ENCODE measurements at places on chromosomes 11 and 22.

GRCh38 chr11:126254819-126255218, 13.9 kb downstream of the SRPRA start:
- DNase-seq = no peak

GRCh38 chr11:76658231-76658630, 12.3 kb downstream of the LRRC32 start:
- no peak for DNase-seq

GRCh38 chr11:33894398-33894746, 2.5 kb upstream of the LMO2 start:
- DNase-seq = no peak

- no peak for DNase-seq
Observed at GRCh38 chr11:110509472-110509871, 79.7 kb downstream of the FDX1 start.

GRCh38 chr11:110431051-110431672, 1.4 kb downstream of the FDX1 start:
- DNase-seq = peak; percentile 21

DNA sequence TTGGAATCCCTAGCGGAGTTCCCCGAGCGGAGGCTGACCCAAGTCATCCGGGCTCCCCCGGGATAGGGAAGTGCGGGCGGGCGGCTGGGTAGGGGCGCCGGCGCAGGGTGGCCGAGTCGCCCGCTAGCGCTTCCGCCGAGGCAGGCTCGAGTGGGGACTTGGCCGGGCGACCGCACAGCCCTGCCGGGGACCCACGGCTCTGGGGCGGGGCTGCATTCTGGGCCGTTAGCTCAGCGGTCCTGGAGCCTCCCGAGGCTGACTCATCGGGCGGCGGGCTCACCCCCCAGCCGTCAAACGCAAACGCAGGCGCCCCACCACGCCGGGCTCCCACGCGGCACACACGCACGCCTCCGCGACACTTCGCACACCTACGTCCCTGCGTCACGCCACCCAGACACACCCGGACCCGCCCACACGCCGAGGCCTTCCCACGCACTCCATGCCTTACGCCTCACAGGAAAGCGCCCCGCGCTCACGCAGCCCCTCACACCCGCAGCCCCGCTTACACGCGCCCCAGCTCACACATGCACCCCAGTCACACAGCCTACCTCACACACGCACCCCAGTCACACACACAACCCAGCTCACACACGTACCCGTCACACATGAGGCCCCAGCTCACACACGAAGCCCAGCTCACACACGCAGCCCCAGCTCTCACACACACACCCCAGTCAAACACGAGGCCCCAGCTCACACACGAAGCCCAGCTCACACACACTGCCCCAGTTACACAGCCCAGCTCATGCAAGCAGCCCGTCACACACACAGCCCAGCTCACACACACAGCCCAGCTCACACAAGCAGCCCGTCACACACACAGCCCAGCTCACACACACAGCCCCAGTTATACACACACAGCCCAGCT, 1.2 kb downstream of the PHLDB1 start:
- peak; percentile 59 for DNase-seq

DNA sequence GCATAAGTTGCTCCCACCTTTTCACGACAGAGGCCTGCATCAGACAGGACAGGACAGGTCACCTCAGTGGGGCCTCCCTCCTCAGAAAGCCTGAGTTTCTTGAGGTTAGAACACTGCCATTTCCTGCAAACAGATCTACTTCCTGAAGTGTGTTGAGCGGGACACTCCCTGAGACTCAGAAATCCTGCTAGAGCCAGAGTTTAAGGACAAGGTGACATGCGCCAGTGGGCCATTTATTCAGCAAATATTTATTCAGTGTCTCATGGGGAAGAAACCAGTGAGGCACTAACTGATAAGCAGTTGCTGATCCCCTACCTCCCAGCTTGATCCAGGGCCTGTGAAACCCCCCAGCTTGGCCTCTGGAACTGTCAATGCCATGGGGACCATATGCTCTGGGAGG, 454.6 kb downstream of the SOX6 start:
- no peak for DNase-seq

DNA sequence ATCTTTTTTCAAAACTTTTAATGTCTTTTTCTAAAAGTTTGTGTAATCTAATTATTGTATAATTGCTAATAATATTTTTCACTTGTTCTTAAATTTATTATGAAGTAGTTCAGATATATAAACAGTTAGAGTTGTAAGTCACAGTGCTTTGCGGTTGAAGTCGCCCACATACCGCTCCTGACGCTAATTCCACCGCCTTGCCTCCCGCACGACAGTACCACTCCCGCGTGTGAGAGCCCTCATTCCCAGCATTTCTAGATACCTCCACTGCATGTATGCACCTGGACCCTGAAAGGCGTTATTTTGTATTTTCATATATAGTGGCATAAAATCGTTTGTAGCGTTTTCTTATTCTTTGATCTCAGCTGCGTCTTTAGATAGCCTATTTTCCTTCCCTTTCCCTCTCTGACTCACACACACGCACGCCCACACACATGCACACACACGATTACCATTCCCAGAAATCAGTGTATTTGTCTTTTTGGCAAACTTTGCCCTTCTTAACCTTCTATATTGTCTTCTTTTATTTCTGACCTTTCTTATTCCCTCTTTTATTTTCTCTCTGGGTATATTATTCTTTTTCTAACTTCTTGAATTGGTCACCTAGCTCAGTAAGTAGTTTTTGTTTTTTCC, 56.4 kb upstream of the PITPNB start:
- DNase-seq = no peak

DNA sequence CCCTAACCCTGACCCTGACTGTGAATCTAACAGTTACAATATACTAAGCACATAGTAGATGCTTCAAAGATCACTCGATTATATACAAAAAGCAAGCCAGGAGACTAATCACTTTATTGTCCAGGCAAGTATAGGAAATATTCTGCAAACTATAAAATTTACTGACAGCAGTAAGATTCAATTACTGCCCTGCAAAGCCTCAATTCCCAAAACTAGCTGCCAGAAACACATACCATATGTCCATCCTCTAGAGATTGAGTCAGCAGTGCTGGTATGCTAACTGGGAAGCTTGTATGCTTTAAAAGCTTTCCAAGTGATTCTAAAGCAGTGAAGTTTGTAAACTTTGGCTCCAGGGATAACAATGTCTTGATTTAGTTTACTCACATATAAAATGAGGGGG, 26.1 kb downstream of the CSTF3 start:
- peak; percentile 62 for DNase-seq

DNA sequence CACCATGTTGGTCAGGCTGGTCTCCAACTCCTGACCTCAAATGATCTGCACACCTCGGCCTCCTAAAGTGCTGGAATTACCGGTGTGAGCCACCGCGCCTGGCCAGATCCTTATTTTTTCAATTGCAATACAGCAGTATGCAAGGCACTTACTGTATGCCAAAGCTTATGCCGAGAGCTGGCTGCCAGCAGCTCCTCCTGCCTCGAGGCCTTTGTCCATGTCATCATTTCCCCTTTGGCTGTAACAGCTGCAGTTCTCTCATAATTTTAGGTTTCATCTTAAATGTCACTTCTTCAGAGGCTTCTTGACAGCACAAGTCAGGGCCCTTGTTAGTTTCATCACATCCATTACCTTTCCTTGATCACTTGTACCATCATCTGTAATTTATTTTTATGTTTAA, 1.5 kb upstream of the SREBF2 start:
- no peak for DNase-seq

DNA sequence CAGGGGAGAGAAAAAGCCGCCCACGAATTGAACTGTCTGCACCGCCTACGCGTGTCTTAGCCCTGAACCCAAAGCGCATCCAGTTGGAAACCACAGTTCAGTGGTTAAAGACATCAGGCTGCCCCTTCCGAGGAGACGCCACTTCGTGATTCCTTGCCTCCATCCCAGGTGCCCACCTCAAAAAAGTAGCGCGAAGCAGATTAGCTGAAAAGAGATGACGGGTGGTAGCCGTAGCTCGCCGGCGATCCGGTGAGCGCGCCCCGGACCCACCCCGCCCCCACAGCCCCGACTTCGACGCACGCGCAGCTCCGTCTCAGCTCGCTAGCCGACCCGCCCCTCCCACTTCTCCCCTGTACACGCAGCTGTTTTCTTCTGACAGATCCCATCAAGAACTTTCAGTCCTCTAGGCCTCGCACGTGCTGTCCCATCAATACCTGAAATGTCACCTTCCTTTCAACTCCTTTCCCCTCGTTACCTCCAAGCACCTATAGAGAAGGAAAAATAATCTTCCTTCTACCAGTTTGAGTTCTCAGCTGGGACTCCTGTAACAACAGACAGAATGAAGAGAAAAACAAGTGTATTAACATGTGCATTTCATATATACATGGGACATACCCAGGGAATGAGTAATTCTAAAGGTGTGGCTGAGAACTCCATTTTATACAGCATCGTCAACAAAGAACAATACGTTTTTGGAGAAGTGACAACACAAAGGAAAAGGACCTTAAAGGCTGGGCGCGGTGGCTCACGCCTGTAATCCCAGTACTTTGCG, 49.5 kb downstream of the OR4D9 start:
- peak; percentile 92 for DNase-seq

DNA sequence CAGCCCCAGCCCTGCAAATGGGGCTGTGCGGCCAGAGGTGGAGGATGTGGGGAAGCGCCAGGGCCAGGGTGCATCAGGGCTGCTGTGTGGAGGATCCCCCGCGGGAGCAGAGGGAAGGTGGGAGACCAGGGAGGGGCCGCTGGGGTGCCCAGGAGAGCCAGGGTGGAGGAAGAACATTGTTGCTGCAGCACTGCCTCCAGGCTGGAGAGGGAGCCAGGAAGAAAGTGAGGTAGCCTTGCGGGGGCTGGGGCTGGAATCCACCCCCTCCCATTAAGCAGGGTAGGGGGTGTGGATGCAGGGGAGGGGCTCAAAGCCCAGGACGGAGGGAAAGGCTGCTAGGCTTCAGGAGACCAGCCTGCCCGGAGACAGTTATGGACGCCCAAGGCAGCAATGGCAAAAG, 15.0 kb downstream of the CABP7 start:
- DNase-seq = no peak

- DNase-seq = peak; percentile 29
Observed at GRCh38 chr11:3036419-3036818, 20.8 kb downstream of the CARS1 start.

DNA sequence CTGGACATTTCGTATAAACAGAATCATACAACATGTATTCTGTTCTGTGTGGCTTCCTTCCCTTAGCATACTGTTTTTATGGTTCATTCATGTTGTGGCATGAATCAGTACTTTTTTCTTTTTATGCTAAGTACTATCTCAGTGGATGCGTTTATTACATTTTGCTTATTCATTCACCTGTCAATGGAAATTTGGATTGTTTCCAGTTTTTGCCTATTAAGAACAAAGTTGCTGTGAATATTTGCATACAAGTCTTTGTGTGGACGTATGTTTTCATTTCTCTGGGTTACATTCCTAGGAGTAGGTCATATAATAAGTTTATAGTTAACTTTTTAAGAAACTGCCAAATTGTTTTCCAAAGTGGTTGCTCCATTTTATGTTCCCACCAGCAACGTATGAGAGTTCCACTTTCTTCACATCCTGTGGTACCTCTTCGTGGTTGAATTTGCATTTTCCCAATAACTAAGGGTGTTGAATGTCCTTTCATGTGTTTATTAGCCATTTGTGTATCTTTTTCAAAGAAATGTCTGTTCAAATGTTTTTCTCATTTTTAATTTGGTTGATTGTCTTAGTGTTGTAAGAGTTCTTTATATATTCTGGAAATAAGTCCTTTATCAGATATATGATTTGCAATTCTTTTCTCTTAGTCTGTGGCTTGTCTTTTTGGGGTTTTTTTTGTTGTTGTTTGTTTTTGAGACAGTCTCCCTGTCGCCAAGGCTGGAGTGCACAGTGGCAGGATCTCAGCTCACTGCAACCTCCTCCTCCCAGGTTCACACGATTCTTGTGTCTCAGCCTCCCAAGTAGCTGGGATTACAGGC, 46.0 kb upstream of the MICAL2 start:
- DNase-seq = no peak

- peak; percentile 39 for DNase-seq
Observed at GRCh38 chr11:100740440-100740839, 53.4 kb downstream of the ARHGAP42 start.

DNA sequence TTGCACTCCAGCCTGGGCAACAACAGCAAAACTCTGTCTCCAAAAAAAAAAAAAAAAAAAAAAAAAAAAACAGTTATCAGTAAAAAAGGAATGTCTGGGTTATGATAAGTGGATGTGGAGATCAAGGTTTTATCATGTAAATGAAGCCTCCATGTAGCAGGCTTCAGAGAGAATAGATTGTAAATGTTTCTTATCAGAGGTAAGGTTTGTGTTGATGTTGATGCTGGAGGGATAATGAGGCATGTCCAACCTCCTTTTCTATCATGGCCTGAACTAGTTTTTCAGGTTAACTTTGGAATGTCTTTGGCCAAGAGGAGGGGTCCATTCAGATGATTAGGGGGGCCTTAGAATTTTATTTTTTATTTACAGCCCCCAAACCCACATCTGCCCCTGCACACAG, 35.4 kb upstream of the TREH start:
- no peak for DNase-seq

GRCh38 chr11:78688460-78688859, 113.8 kb upstream of the NARS2 start:
- DNase-seq = no peak

- DNase-seq = no peak
Observed at GRCh38 chr11:829847-830294, 2.2 kb downstream of the CRACR2B start.

DNA sequence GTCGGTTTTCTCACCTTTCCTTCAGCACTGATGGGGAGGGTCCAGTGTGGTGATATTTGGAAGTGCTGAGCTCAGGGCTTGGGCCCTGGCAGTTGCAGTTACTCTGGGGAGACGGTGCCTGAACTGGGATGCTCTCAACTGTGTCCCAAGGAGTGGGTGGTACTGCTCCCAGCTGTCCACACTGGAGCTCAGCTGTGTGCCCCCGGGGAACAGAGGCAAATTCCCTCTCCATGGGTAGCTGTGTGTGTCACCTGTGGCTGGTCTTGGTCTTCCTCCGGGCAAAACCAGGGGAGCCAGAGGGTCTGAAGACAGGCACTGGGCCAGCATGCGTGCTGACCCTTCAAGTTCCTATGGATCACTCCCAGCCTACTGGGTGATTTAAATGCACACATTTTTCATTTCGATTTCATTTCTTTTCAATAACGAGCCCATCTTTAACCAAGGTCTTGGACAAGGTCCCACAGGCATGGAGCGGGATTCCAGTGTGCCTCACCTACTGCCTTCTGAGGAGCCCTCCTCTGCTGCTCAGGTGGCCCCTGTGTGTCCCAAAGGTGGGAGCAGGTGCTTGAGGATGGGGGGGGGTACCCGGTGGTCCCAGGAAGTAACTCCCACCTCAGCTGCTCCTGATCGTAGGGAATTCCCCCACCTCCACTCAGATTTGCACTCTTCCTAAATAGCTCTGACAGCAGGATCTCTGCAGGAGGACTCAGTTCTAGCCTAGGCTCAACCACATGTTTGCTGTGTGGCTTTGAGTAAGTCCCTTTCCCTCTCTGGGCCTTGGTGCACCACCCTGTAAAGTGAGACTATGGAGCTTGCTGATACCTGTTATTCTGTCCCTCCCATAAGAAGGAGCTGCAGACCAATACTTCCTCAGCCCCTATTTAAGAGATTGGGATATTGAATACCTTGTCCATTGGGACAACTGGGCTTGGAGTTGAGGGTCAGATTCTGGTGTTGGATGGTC, 16.8 kb downstream of the PRDM11 start:
- DNase-seq = no peak

All from muscle of back (tissue), 13 donors.